Uterus (tissue), 4 donors: ENCODE measurements at places on chromosomes 2 and 18. TPM values are rescaled to one million over a fixed set of nuclear protein-coding genes. Genes with fewer than 3 reads are reported as not detected.
A peak's percentile ranks its signal among the peaks of the same experiment; 100 is the strongest.

POTEJ gene
- not detected for total RNA-seq

MYO1B gene
- 42.6 TPM for total RNA-seq

LRRC30 gene
- not detected for total RNA-seq

MATN3 gene
- 1.3 TPM for total RNA-seq

SERPINB3 gene
- not detected for total RNA-seq

STARD6 gene
- not detected for total RNA-seq

DNAH7 gene
- total RNA-seq: 10.0 TPM

NMUR1 gene
- not detected for total RNA-seq

NT5C1B gene
- not detected for total RNA-seq

HRH4 gene
- total RNA-seq: not detected

BZW1 gene
- 175 TPM for total RNA-seq

DNA sequence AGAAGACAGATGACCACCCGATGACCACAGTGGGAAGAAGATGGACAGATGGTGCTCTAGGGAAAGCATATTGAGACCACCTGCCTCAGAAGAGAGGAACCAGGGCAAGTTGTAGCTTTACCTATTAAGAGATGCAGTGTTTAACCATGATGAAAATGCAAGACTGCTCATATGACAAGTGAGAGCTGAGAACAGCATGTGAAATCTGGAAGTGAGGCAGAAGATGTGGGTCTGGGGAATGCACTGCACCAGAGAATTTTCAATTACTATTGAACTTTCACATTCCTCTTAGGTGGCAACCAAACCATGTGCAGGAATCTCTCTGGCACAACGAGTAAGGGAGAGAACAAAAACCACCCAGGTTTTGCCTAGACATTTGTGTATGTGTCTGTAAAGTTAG is 184.8 kb upstream of the CRIM1 start:
- H3K27ac ChIP-seq: no peak overlapping the region
- H3K27me3 ChIP-seq: no peaks in the 10 kb centered on the region
- no peaks in the 10 kb centered on the region for H3K36me3 ChIP-seq
- no peak for DNase-seq

DNA sequence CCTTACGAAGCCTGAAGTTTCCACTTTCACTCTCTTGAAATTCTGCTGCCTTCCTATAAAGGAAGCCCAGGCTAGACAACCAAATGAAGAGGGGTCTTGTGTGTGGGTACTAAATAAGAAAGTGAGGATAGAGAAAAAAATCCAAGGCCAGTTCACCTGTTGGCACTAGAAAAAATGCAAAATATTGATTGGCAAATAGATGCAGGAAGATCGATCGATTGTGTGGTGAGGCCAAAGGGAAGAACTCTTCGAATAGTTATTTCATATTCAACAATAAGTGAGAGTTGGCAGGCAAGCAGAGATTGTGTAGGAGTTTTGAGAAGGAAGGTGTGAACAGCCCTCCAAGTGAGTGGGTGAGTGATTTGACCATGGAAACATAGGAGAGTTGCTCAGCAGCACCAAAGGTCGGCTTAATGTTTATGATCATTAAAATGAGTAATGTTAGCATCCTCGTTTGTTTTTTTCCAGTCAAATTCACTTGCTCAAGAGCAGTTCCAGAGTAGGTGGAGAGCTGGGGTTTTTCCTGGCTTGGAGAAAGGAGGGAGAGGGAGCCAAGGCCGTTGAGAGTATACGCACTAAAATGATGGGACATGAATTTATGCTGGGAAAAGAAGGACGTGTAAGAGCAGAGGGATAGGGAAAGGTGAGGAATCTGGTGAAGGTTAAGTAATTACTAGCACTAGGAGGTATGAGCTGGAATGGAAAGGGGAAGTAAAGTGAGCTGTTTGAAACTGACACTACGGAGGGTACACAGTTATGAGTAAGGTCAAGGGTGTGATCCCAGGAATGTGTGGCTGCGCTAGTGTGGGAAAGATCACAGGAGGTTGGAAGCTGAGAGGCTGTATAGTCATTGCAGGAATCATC is 1.1 kb upstream of the NAPG start:
- H3K27ac ChIP-seq: peak overlapping the region; percentile 93
- no peak overlapping the region for H3K4me3 ChIP-seq
- H3K36me3 ChIP-seq: no peaks in the 10 kb centered on the region
- peak; percentile 42 for DNase-seq
- no peaks in the 10 kb centered on the region for H3K27me3 ChIP-seq
- no peaks in the 10 kb centered on the region for H3K4me1 ChIP-seq

- DNase-seq: no peak
- peaks cover 5% of the 10 kb centered on the region for H3K4me1 ChIP-seq
- H3K27ac ChIP-seq: no peak overlapping the region
- H3K4me3 ChIP-seq: no peak overlapping the region
- no peaks in the 10 kb centered on the region for H3K36me3 ChIP-seq
These were observed 18.0 kb downstream of the PTPN18 start for GRCh38 chr2:130373808-130374365.

GRCh38 chr2:222289278-222290160 is 9.3 kb downstream of the PAX3 start:
- no peaks in the 10 kb centered on the region for H3K4me1 ChIP-seq
- H3K27ac ChIP-seq: no peak overlapping the region
- no peaks in the 10 kb centered on the region for H3K36me3 ChIP-seq
- peaks cover 11% of the 10 kb centered on the region for H3K27me3 ChIP-seq
- no peak for DNase-seq

GRCh38 chr2:209529579-209529978 is 105.7 kb downstream of the MAP2 start:
- H3K27me3 ChIP-seq: no peaks in the 10 kb centered on the region
- H3K4me3 ChIP-seq: no peak overlapping the region

DNA sequence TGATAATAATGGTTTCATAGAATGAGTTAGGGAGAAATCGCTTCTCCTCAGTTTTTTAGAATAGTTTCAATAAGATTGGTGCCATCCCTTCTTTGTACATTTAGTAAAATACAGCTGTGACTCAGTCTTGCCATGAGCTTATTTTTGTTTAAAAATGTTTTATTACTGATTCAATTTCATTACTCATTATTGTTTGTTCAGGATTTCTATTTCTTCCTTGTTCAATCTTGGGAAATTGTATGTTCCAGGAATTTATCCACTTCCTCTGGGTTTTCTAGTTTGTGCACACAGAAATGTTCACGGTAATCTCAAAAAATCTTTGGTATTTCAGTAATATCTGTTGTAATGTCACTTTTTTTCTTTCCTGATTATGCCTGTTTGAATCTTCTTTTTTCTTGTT is 371.5 kb upstream of the SETBP1 start:
- no peak overlapping the region for H3K27ac ChIP-seq
- DNase-seq: no peak
- no peaks in the 10 kb centered on the region for H3K36me3 ChIP-seq
- H3K27me3 ChIP-seq: no peaks in the 10 kb centered on the region
- no peaks in the 10 kb centered on the region for H3K4me1 ChIP-seq
- no peak overlapping the region for H3K4me3 ChIP-seq

DNA sequence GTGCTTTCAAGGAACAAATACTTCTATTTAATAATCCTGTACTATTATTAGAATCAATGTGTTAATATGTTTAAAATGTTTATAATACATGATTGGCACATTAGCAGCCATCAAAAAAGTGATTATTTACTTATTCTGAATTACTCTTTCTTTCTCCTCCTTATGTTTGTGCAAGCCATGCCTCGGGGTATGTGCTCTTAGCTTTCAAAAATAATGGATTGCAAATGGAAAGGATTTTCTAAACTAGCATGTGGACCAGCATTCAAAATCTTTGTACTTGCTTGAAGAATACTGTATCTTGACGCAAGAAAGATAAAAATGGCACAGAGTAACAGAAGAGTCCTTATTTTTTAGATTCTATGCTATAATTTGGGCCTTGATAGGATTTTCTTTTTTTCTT is 156.5 kb downstream of the CDH7 start:
- no peaks in the 10 kb centered on the region for H3K36me3 ChIP-seq
- no peak overlapping the region for H3K4me3 ChIP-seq
- H3K27me3 ChIP-seq: no peaks in the 10 kb centered on the region
- no peak overlapping the region for H3K27ac ChIP-seq
- no peak for DNase-seq

DNA sequence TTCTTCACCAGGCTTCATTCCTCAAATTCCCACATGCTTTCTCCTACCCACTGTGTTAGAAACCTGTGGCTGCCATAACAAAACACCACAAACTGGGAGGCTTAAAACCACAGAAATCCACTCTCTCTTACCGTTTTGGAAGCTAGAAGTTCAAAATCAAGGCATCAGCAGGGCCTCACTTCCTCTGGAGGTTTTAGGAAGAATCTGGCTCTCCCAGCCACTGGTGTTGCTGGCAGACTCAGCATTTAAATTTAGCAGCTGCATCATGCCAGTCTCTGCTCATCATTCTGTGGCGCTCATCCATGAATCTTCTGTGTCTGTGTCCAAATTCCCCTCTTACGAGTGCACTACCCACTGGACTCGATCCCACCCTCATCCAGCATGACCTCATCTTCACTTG is 248.5 kb downstream of the ZNF516 start:
- H3K27me3 ChIP-seq: no peaks in the 10 kb centered on the region
- no peaks in the 10 kb centered on the region for H3K4me1 ChIP-seq
- H3K4me3 ChIP-seq: no peak overlapping the region

GRCh38 chr2:12284487-12284886 is 432.2 kb upstream of the TRIB2 start:
- no peak overlapping the region for H3K4me3 ChIP-seq
- no peaks in the 10 kb centered on the region for H3K36me3 ChIP-seq
- H3K4me1 ChIP-seq: peaks cover 10% of the 10 kb centered on the region
- H3K27ac ChIP-seq: no peak overlapping the region
- DNase-seq: no peak
- H3K27me3 ChIP-seq: no peaks in the 10 kb centered on the region

DNA sequence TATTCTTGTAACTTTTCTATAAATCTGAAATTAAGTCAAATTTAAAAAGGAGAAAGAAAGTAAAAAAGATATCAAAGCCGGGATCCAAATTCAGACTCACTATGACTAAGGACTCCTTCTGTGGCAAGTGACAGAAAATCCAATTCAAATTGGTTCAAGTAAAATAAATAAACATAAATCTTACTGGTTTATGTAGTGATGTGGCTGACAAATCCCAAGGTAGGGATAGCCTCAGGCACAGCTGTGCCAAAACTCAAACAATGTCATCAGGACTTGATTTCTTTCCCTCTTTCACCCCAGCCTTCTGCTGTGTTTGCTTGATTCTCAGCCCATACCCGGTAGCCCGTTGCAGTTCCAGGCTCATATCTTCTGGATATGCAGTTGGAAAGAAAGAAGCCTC is 284.6 kb downstream of the SP3 start:
- H3K4me1 ChIP-seq: no peaks in the 10 kb centered on the region
- no peak overlapping the region for H3K27ac ChIP-seq
- no peak for DNase-seq
- no peaks in the 10 kb centered on the region for H3K36me3 ChIP-seq
- H3K4me3 ChIP-seq: no peak overlapping the region
- no peaks in the 10 kb centered on the region for H3K27me3 ChIP-seq

- H3K27me3 ChIP-seq: no peaks in the 10 kb centered on the region
- no peaks in the 10 kb centered on the region for H3K4me1 ChIP-seq
- no peak overlapping the region for H3K27ac ChIP-seq
- H3K4me3 ChIP-seq: no peak overlapping the region
These were observed 494.1 kb upstream of the MEIS1 start for GRCh38 chr2:65940856-65941255.

DNA sequence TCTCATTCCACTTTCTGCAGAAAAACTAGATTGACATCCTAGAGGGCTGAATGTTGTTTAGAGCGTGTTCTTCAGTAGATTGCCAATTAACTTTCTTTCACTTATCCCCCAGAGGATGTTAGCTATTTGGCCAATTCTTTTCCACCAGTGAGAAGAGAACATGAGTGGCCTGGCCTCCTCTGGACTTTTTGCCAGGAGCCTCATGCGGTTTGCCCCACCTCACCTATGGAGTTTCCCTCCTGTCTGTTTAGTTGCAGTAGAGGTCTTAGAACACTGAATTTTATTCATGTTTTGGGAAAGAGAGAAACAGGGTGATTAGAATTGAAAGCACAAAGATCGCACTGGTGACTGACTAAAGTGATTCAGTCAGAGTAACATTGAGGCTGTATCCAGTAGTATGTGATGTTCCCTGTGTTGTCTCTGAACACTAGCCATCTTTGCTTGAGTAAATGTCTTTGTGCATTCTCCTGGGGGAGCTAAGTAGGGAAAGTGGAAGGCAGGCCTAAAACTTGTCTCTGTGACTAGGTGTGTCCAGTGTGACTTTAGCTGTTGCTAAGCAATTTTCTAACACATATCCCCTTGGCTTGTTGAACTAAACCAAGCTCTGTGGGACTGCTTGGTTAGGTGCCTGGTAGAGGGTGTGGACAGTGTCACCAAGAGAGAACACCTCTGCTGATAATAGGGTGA is 34.0 kb downstream of the UGP2 start:
- no peak overlapping the region for H3K27ac ChIP-seq
- H3K4me1 ChIP-seq: no peaks in the 10 kb centered on the region
- no peaks in the 10 kb centered on the region for H3K27me3 ChIP-seq
- DNase-seq: no peak
- H3K4me3 ChIP-seq: no peak overlapping the region

DNA sequence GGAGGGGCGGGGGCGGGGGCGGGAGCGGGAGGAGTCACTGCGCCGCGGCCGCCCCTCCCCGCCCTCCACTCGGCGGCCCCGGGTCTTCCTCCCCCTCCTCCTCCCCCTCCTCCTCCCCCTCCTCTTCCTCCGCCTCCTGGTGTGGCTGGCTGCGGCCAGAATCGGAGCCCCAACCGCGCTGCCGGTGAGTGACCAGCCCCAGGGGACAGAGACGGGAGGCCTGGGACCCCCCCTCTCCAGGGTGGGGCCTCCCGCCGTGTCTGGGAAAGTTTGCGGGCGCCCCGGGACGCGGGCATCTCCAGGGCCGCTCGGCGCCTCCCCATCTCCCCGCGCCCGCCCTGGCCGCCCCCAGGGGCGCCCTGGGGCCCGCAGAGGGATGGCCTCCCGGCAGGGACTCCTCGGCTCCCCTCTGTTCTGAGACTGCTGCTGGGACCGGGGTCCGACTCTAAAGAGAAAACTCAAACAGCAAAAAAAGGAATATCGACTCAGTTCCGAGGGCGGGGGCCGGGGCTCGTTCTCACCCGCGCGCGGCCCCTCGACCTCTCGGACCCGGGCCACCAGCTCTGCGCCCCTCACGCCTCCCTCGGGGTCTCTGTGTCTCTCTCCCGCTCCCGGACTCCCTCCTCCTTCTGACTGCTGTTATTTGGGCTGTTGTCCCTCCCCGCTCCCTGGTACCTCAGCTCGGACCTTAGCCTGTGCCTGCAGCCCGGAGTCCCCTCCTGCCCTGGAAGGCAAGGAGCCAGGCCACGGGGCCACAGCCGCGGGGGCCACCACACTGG is at the start of gene STON1:
Gene STON1, plus strand, starts transcription at position 122 of the 779 bp plus-strand sequence. CDS start 50,480 bp downstream, outside the sequence.
- DNase-seq: peak; percentile 74
- peaks cover 23% of the 10 kb centered on the region for H3K4me1 ChIP-seq
- H3K27ac ChIP-seq: peak within 1 kb of the TSS; percentile 96
- peak within 1 kb of the TSS; percentile 92 for H3K4me3 ChIP-seq
